ENCODE measurements at places on chromosomes 16 and 17. TPM values are rescaled to one million over a fixed set of nuclear protein-coding genes. Genes with fewer than 3 reads are reported as not detected.

MYL11 gene
- total RNA-seq, result not detected

SSTR5 gene
- not detected for total RNA-seq

ALOX12 gene
- total RNA-seq, result not detected

SMIM36 gene
- total RNA-seq, result not detected

GRB2 gene
- total RNA-seq, result 79.2 TPM

ZNF821 gene
- total RNA-seq, result 3.4 TPM

ZNF778 gene
- 24.8 TPM for total RNA-seq

CCL5 gene
- 0.28 TPM for total RNA-seq

PRDM7 gene
- not detected for total RNA-seq

RHBDF2 gene
- total RNA-seq, result 8.2 TPM

TNS4 gene
- total RNA-seq, result not detected

MMP15 gene
- total RNA-seq, result 3.1 TPM

C17orf113 gene
- total RNA-seq, result under 0.01 TPM

SLC7A6OS gene
- total RNA-seq, result 9.9 TPM

VAT1L gene
- 3.7 TPM for total RNA-seq

USB1 gene
- 44.1 TPM for total RNA-seq

CES5A gene
- not detected for total RNA-seq

GJD3 gene
- total RNA-seq, result 4.5 TPM

CDH8 gene
- 3.4 TPM for total RNA-seq

OR2C1 gene
- total RNA-seq, result under 0.01 TPM

SCNN1G gene
- not detected for total RNA-seq

ANKS3 gene
- total RNA-seq, result 33.7 TPM

NGFR gene
- total RNA-seq, result 0.28 TPM

FGF11 gene
- total RNA-seq, result 2.5 TPM

MT3 gene
- not detected for total RNA-seq

HCRT gene
- not detected for total RNA-seq

KRT33B gene
- total RNA-seq, result under 0.01 TPM

UTS2R gene
- not detected for total RNA-seq

SCNN1B gene
- total RNA-seq, result not detected

E2F4 gene
- 66.9 TPM for total RNA-seq

MYL4 gene
- total RNA-seq, result 0.77 TPM

PRSS36 gene
- total RNA-seq, result 0.85 TPM

KRT27 gene
- total RNA-seq, result not detected

KRT25 gene
- not detected for total RNA-seq

PRSS33 gene
- not detected for total RNA-seq

ATP2C2 gene
- total RNA-seq, result not detected

ZFP1 gene
- 8.7 TPM for total RNA-seq

C1QL1 gene
- total RNA-seq, result not detected

KRTAP4-1 gene
- not detected for total RNA-seq

MSLN gene
- total RNA-seq, result under 0.01 TPM

KRTAP4-6 gene
- not detected for total RNA-seq

ITGB3 gene
- total RNA-seq, result 81.9 TPM

TK1 gene
- total RNA-seq, result 18.6 TPM

RASL10B gene
- total RNA-seq, result 3.9 TPM

EVPLL gene
- not detected for total RNA-seq

ALDH3A1 gene
- under 0.01 TPM for total RNA-seq

KCNJ16 gene
- 0.38 TPM for total RNA-seq

Data from regular cardiac myocyte (primary cell).